ENCODE measurements at places on chromosomes 4 and X.

DNA sequence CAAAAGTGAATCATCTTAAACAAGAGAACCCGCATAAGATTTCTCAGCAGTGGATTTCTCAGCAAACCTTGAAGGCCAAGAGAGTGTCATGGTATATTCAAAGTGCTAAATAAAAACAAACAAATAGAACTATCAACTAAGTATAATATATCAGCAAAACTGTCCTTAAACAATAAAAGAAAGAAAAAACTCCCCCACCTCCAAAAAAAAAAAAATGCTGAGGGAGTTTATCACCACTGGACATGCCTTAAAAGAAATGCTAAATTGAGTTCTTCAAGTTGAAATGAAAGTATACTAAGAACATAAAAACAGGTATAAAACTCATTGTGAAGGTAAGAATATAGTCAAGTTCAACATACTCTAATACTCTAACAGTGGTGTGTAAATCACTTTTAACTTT, 53.9 kb upstream of the EPGN start:
- no peak for DNase-seq

DNA sequence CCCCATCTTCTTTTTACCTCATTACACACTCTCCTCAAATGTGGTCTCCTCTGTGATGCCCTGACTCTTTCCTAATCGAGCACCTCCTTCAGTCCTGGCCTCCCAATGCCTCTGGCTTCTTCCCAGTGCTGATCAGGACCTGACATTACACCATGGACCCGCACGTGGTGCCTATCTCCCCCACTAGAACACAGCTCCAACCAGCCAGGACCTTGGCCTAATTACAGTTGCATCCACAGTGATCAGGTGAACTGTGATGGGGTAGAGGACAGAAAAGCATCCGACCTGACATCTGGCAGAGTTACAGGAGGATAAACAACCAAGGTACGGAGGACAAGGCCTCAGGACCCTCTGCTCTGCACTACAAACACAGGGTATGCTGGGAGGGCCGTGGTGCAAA, 12.4 kb downstream of the LYAR start:
- no peak for DNase-seq

DNA sequence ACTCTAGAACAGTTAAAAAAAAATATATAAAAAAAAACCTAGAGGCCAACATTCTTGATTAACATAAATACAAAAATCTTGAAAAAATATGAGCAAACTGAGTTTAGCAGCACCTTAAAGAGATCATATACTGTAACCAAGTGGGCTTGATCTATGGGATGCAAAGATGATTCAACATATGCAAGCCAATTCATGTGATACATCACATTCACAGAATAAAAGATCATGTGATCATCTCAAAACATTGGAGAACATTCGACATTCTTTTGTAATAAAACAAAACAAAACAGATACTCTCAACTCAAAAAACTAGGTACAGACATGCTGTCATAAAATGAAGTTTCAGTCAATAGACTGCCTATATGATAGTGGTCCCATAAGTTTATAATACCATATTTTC, 165.4 kb upstream of the NDST4 start:
- DNase-seq, result no peak

- no peak for DNase-seq
Measured at GRCh38 chr4:145490361-145490760, 8.7 kb downstream of the SMAD1 start.

DNA sequence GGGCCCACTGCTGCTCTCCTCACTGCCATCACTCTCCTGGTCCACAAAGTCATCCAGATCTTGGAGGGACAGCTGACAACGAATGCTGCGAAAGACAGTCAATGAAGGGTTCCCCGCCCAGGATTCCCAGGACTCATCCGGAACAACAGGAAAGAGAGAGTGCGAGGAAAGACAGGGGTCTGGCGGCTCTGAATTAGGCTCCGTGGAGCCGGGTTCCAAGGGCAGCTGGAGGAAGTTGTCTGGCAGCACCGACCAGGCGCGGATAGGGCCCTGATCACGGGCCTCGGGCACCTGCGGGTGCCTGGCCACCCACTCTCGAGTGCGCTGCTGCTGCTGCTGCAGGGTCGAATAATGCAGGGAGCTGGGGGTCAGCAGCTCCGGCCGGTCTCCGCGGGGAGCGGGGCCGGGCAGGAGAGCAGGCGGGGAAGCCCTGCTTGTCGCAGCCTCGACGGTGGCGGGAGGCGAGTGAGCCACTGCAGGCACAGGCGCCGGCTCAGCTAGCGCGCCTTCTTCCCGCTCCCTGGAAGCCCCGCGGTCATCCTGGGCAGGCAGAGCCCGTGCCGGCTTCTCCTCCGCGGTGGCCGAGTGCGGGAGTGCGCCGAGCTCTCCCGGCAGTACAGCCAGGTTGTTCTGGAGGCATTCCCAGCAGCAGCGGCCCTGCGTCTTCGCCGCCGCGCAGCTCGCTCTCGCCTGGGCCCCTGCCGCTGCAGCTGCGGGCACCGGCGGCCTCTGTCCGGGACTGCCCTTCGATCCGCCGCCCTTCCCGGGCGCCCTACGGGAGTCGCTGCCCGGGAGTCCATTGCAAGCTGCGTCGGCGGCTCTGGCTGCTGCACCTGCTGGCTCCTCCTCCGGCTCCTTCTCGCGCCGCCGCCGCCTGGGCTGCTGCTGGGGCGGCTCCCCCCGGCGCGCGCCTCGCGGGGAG, 1.1 kb downstream of the SOWAHB start:
- no peak for DNase-seq

- DNase-seq, result no peak
Measured at GRCh38 chr4:21522296-21522695, 426.3 kb downstream of the KCNIP4 start.

GRCh38 chrX:40005292-40006011, 92.3 kb downstream of the BCOR start:
- no peak for DNase-seq

- no peak for DNase-seq
Measured at GRCh38 chr4:147284935-147285334, 196.0 kb upstream of the EDNRA start.

- DNase-seq, result no peak
Measured at GRCh38 chrX:46209037-46209436, 336.2 kb downstream of the ZNF674 start.

DNA sequence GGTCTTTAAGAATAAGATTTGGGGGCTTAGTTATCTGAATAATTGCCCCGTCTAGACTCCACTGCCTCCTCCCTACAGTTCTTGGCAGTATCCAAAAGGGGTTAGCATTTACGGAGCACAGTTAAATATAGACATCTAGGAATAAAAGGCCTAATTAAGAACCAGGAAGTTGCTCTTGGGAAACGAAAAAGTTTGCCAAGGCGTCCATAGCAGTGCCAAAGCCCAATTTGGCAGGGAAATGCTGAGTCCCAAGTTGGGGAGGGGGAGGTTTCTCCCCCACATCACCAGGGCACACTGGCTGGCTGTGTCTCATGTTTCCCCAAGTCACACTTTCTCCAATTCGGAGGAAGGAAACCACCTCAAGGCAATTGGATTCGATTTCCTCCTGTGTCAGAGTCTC, 338.7 kb downstream of the FBXW7 start:
- DNase-seq, result no peak

- no peak for DNase-seq
Measured at GRCh38 chr4:185018834-185019455, 655 bp downstream of the HELT start.

DNA sequence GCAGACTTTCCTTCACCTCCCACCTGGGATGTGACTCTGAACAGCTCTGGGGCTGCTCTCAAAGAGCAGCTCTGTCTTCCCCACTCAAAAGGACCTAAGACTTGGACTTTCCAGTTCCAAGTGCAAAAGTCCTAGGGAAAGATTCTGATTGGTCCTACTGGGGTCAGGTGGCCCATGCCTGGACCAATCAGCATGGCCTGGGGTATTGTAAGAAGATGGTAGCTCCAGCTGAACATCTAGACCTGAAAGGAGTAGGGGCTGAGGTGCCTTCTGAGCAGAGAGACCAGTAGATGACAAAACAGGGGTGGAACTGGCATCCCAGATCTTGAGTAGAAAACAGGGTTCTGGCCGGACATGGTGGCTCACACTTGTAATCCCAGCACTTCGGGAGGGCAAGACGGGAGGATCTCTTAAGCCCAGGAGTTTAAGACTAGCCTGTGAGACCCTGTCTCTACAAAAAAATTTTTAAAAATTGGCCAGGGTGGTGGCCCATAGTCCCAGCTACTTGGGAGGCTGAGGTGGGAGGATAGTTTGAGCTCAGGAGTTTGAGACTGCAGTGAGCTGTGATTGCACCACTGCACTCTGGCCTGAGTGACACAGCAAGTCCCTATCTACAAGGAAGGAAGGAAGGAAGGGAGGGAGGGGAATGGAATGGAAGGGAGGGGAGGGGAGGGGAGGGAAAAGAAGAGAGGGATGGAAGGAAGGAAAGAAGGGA, 27.4 kb upstream of the MRFAP1 start:
- no peak for DNase-seq

- DNase-seq, result no peak
Measured at GRCh38 chr4:184806229-184806550, 19.6 kb downstream of the ACSL1 start.

- no peak for DNase-seq
Measured at GRCh38 chrX:153673428-153674218, at the start of gene PNCK. TSS of gene PNCK (minus strand) at chrX:153673813. CDS start at chrX:153673076, 737 bp downstream.

GRCh38 chr4:75034523-75034922, 101.6 kb downstream of the PARM1 start:
- no peak for DNase-seq

GRCh38 chr4:44493924-44494323, 45.3 kb upstream of the KCTD8 start:
- DNase-seq, result no peak

- no peak for DNase-seq
Measured at GRCh38 chrX:155148724-155149537, 67.3 kb upstream of the VBP1 start.

DNA sequence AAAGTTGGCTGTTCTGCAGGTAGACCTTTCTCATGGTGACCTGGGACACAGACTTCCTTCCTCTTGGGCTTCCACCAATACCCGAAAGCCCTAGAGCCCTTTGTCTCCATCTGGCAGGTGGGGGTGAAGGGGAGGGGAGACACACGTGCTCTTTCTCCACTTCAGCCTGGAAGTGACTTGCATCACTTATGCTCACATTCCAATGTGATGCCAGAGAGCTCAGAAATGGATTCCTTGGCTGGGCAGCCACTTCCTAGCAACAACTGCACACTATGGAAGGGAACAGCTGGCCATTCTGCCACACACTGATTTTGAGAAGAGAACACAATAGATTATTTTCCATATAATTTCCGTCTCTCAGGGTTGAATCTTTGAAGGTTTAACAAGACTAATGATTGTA, 36.3 kb downstream of the C4orf51 start:
- DNase-seq, result no peak

DNA sequence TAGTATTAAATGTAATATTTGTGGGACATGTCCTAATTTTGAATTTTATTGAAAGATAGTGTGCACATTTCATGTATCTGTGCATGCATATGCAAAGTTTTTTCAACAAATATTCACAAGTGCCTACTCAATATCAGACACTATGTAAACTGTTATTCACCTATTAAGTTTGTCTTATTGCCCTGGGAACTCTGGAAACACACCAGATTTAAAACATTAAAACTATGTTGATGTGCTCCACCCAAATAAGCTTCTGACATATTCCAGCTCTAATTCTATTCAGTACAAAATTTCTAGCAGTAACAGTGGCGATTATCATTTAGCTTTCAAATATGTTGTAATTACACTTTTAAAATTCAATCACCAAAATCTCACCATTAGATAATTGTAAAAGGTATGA, 183.1 kb upstream of the TTC29 start:
- DNase-seq, result no peak

DNA sequence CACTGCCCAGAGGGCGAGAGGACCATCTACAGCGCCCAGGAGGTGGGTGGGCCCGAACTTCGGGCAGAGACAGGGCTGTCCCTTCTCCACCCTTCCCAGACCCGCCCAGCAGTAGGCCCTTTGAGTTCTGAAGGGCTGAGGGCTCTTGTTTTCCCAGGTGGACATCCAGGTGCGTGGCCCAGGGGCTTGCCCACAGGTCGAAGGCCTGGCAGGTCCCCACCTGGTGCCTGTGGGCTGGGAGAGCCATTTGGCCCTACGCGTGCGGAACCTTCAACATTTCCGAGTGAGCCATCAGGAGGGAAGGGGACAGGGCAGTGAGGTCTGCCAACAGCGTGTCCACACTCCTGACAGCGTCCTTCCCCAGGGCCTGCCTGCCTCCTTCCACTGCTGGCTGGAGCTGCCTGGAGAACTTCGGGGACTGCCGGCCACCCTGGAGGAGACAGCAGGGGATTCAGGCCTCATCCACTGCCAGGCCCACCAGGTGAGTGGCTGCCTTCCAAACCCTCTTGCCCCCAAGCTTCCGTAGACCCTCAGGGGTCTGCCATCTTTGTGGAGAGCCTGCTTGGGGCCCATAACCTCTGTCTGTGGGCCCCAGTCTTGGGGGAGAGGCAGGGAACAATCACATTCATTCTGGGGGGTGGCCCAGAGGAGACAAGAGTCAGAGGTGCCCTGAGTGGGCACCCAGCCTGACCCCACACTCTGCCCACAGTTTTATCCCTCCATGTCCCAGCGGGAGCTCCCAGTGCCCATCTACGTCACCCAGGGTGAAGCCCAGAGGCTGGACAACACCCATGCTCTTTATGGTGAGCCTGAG, 6.8 kb downstream of the PLXNB3 start:
- DNase-seq, result no peak

DNA sequence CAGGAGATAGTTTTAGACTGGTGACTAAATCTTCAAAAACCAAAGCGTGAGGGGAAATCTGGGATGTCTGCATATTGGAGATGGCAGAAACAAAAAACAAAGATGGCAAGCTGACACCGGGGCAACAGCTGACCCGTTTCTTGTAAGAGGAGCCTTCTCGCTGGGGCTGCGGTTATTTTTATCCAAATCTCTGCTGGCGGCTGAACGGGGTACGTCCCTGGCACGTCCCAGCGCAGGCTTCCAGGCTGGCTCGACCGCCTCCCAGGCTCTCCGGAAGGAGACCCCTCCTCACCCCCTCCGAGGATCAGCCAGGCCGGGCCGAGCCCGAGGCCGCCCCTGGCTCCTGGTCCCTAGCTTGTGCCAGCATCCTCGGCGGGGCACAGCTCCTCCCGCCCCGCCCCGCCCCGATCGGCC, 403 bp downstream of the SGCB start:
- peak; percentile 50 for DNase-seq

DNA sequence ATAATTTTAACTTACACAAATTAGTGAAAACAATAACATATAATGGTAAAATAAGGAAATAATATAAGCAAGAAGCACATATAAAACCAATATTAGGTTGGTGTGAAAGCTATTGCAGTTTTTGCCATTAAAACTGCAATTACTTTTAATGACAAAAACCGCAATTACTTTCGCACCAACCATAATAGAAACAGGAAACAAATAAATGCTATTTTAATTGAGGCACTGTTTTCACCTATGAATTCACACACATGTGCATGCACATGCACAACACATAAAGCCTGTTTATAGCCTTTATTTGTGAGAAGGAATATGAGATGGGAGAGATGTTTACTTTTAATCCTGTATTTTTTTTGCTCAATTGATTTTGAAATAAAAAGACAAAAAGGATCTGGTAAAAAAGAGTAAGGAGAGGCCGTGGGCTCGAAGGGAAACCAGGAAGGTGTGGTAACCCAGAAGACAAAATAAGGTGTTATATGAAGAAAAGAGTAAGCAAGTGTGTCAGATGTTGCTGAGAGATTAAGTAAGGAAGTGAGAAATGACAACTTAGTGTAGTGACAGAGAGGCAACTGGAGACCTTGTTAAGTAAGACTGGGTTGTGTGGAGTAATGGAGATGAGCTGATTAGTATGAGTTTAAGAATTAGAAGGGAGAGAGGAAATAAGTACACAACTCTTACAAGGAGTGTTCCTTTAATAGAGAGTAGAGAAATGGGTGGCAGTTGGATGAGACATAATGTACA, 69.0 kb downstream of the KLHL13 start:
- no peak for DNase-seq

GRCh38 chr4:10006601-10007435, 14.5 kb downstream of the SLC2A9 start:
- DNase-seq, result no peak

- no peak for DNase-seq
Measured at GRCh38 chrX:72352786-72353185, 47.1 kb upstream of the CITED1 start.
